Bronchial epithelial cell (primary cell): ENCODE measurements at places on chromosomes 7 and 10. TPM values are rescaled to one million over a fixed set of nuclear protein-coding genes. Genes with fewer than 3 reads are reported as not detected.

Gene GJC3
- not detected in 2 replicates for total RNA-seq

Gene STRIP2
- total RNA-seq: 5.2 and 6.8 TPM in 2 replicates

DNA sequence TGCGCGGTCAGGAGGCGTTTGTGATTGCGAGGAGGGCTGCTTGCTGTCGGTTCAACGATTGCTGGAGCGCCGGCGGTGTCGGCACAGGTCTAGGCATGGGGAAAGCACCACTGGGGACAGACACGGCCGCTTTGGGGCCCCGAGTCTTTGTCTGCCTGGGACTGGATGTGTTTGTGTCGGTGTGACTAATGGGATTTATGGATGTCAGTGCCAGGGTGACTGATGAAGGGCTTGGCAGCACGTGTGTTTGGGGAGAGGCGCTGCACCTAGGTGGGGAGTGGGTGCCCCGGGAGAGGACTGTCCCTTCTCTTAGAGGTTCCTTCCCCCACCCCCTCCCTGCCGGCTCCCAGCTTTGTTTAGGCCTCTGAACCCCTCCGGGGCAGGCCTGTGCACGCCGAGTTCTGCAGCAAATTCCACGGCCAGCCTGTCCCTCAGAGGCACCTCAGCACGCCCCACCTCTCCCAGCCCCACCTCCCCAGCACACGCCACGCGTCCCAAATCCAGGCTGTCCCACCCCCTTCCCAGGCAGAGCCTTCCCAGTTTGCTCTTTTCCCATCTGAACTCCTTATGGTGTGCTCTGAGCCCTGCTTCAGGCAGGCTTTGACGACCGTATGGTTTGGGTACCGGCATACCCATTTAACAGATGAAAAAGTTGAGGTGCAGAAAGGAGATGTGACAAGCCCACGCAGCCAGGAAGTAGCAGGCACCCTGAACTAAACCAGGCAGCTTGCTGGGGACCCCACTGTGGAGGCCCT, 6.4 kb upstream of the TNRC18 start:
- peak; percentile 82 for DNase-seq

GRCh38 chr10:130900441-130901160, 410.9 kb downstream of the TCERG1L start:
- no peak for DNase-seq

Gene ETV1
- 0.13 and 0.26 TPM in 2 replicates for total RNA-seq

GRCh38 chr10:111716032-111716431, 467.5 kb downstream of the GPAM start:
- no peak for DNase-seq

GRCh38 chr10:76992467-76992866, 645.1 kb downstream of the KCNMA1 start:
- no peak for DNase-seq
